Hematopoietic multipotent progenitor cell treated with erythropoietin and hydrocortisone succinate and interleukin-3 and kit ligand, for 8 days (in vitro differentiated cells): ENCODE measurements at places on chromosomes 4 and X.

- DNase-seq = no peak
Observed at GRCh38 chr4:166315721-166316467, 442.9 kb downstream of the TLL1 start.

DNA sequence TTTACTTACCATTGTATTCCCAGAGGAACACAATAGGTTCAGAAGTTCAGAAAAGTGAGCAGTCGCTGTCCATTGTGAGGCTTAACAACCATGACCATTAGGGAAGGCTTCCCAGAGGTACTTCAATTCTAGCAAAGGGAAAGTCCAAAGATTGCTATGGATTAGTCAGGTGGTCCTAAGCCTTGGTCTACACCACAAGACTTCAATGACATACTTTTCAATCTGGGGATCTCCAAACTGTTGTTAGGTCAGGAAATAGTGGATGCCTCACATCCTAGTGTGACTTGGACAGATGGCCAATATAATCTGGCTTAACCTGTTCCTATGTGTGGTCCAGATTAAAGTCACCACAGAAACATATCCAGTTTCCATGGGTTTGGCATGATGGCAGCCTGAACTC lies 118.0 kb downstream of the SPCS3 start:
- no peak for DNase-seq

GRCh38 chr4:159012381-159012780 lies 90.5 kb upstream of the RAPGEF2 start:
- no peak for DNase-seq

DNA sequence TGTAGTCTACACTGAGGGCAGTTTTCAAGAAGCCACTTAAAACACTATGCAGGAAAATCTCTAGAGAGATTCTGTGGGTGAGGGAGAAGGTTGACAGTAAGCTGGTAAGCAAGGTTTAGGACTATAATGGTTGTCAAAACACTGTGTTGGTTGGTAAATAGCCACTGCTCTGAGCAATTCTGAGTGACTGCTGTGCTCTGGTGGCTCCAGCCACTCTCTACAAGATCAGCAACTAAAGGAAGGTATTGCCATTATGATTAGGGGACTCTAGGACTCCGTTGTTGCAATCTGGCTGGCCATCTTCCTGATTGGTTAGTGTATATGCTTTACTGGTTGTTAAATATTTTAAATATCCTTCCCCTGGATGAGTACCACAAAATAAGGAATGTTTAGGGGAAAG lies 5.5 kb upstream of the FAM47E start:
- DNase-seq = no peak

DNA sequence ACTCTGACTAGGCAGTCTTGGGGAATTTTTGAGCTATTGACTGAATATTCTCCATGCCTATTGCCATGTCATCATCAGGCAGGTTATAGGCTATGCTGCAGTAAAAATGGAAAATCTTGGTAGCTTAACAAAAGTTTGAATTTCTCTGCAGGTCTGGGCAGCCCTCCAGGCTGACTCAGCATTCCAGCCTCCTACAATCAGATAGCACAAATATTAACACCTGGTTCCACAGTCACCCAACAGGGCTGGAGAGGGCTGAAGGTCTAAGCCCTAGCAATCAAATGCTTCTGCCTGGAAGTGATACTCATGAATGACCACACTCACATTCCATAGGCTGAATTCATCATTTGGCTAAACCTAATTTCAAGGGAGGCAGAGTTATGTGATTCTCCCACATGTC lies 9.6 kb upstream of the PPP3CA start:
- no peak for DNase-seq

- no peak for DNase-seq
Observed at GRCh38 chr4:63492515-63492914, 916.7 kb downstream of the TECRL start.

DNA sequence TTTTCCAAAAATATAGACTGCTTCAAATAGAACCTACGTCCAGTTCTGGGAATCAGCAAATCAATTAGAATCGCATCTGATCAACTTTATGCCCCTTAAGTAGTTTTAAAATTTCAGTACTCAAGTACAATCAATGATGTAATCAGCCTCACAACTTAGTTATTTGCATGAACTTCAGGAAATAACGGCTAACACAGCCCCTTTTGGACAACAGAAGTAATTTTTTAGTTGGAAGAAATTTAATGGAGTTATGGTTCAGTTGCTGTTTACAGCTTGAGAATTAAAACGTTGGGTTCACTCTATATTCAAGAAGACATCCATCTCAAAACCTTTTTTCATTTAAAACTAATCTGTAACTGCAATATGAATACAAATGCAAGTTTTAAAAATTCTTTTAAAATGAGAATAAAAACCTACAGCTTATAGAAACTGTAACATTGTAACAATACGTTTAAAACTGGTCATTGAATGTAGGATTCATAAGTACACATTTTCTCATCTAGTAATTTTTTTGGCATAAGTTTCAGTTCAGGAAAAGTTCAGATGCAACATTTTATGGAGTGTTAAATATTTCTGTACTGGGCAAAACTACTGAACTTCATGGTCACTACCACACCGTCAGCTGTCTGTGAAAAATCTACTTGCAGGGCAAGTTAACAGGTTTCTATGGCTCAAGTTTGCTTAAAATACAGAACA lies 956 bp downstream of the TAPT1 start:
- peak; percentile 66 for DNase-seq

DNA sequence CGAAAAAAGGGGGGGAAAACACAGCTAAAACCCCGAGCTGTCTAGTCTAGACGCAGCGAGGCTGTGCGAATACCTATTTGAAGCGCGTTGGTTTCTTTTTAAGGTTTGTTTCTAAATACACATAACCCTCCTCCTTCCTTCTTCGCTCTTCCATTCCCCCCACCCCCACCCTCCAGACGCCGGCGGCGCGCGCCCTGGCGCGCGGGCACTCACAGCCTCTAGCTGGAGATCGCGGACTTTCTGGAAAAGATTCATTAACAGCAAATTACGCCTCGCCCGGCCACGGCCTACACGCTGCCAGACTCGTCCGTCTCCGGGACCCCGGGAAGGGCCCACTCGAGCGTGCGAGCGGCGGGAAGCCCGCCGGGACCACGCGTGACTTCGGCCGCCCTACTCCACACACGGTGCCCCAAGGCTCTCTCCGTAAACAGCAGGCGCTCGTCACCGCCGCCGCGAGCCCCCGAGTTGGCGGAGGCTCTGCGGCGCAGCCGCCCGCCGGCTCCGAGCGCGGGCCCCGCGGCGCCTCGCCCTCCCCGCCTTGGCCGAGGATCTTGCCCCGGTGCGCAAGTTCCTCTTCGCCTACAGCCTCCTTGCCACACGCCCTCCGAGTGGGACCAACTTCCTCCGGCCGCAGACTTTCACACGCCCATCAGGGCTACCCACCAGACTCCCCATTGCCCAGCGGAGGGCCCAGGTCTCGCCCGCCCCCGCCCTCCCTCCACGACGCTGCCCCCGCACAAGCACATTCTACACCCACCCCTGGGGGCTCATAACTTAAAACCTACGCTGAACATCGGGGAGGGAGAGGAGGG lies 2.0 kb downstream of the BCOR start:
- peak; percentile 14 for DNase-seq

DNA sequence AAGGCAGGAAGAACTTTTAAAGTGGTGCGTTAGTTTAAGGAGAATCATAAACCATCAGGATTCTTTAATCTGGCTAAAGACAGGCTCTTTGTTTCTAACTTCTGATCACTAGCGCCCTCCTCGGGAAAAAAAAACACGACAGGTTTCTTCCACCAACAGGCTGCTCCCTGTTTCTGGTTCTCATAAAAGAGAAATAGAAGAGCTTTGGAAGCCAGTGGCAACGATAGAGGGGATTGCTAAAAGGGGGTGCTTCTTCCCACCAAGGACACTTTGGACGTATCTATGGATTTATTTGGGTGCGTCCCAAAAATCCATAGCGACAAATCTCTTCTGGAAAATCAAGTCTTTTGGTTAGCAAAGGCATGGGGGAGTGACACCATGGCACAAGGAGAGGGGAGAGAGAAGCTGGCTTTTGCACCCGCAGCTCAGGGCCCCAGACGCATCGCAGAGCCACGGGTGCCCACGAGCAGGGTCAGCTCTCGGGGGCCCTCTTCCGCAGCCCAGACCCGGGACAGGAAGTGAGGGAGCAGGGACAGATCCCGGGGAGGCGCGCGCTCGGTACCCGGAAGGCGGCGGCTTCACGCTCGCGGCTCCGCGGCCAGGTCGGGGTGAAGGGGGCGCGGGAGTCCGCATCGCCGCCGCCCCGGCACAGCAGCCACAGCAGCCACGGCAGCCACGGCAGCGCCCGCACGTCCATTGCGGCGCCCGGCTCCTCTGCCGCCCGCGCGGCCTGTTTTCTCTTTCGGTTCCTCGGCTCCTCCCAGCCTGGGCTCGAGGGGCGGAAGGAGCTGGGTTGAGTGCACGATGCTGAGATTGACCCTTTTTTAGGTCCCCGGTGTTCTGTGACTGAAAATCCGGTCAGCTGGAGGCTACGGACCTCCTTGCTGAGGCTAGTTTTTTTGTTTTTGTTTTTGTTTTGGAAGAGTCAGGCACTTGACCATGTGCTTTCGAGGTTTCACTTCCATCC lies at the start of gene CTSO:
TSS of gene CTSO (minus strand) at position 716 of the 967 bp plus-strand sequence. CDS start at position 697, 19 bp downstream.
- peak; percentile 80 for DNase-seq

GRCh38 chr4:159298502-159298901 lies 195.6 kb downstream of the RAPGEF2 start:
- DNase-seq = no peak

DNA sequence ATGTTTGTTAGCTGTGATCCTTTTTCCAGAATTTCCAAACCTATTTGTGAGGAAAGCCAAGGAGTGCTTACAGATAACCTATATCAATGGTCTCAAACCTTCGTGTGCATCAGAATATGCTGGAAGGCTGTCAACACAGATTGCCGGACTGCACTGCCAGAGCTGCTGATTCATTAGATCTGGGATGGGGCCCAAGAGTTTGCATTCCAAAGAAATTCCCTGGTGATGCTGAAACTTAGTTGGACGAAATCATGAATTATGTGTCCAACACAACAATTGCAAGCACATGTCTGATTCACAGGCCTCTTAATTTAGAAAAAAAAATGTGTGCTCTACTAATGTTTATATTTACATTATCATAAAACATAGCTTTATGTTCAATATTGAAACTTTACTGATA lies 544.0 kb upstream of the AMOT start:
- no peak for DNase-seq

GRCh38 chr4:56051029-56051709 lies 102.4 kb downstream of the CEP135 start:
- DNase-seq = peak; percentile 38

DNA sequence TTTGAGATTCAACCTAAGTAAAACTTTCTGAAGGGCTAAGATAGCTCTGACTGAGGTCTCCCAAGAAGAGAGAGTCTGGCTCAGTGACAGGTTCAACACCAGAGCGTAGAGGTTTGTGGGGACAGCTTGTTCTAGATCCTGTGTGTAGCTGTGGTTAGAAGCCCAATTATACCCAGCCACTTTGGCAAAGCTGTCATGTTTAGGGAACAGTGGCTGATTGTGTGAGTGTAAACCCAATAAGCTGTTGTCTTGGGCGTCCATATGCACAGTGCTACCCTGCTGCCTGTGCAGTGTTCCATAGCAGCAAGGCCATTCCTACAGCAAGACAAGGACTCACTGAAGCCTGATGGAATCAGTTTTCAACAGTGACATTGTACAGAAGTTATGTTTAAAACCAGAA lies 11.2 kb upstream of the SCRG1 start:
- DNase-seq = no peak

- peak; percentile 17 for DNase-seq
Observed at GRCh38 chrX:136250191-136251040, 784 bp downstream of the MAP7D3 start.

DNA sequence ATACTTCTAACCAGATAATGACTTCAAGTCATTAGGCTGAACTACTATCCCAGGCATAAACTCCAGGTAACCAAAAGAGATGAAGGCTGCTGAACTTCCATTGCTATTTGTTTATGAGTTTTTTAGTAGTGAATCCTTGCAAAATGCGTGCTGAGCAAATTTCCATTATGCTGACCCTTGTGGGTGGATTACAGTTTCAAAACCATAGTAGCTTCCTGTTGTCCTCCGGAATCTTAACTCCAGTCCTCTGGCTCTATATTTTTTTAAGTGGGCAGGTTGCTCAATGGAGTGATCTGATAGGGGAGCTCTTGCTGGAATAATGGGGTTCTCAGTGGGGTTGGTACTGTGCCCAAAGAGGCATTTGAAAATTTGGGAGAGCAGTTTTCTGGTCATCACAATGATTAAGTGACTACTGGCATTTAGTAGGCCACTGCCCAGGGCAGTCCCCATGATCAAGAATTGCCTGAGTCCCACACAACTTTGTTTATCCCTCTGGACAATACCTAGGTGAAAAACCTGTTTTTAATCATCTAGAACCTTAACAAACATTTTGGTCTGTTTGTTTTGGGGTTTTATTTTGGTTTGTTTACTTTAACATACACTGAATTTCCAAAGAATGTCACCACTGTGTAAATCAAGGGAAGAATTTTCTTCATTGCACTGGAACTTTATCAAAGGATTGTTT lies 302.3 kb upstream of the GATB start:
- no peak for DNase-seq

GRCh38 chr4:139550724-139551429 lies 5.1 kb downstream of the SETD7 start:
- DNase-seq = no peak

- DNase-seq = no peak
Observed at GRCh38 chrX:130997314-130997713, 60.8 kb upstream of the ARHGAP36 start.

DNA sequence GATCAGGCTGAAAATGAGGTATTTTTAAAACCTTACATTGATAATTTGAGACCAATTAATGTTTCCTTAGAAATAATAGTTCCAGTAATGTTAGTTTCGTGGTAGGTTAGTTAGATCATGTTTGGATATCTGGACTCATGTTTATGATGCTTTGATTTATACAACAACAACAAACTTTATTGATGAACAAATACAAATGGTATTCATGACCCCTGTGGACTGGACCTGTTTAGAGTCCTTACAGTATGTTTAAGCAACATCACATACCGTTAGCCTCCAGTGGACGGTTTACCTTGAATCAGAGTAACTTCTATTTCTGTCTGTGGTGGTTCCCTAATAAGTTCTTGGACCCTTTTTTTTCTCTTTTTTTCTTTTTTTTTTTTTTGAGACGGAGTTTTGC lies 18.0 kb downstream of the ZRSR2 start:
- DNase-seq = no peak

DNA sequence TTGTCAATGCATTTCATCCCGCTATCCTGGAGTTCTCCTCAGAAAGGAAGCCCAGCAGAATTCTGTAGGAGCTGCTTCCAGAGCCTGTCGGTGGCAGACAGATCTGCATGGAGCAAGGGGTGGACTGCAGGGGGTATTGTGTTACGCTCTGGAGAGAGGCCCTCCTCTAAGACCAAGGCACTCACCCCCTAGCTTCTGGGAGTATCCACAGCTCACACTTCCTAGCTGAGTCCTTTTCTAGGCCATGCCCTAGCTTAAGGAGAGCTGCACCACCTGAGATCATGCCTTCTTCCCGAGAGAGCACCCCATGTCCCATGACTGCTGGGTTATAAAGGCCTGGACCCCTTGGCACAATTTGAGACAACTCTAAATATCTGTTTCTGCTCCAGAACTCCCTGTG lies 39.1 kb downstream of the MTNR1A start:
- no peak for DNase-seq

DNA sequence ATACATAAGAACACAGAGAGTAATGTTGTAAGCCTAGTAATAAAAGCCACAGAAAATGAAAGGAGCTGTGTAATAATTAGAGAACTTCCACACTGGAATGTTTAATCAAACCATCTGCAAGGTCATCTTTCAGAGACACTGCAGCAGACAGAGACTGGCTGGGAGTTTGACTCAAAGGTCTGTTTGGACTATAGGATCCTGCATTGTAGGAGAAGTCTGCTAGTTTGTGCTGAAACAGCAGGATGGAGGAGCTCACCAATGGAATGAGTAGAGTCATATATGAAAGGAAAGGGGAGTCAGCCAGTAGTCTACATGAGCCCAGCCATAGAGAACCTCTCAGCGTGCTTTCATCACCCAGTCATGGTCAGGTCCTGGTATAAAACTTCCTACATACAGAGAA lies 4.5 kb upstream of the ACE2 start:
- no peak for DNase-seq
